ENCODE measurements at places on chromosomes 5 and 9.

DNA sequence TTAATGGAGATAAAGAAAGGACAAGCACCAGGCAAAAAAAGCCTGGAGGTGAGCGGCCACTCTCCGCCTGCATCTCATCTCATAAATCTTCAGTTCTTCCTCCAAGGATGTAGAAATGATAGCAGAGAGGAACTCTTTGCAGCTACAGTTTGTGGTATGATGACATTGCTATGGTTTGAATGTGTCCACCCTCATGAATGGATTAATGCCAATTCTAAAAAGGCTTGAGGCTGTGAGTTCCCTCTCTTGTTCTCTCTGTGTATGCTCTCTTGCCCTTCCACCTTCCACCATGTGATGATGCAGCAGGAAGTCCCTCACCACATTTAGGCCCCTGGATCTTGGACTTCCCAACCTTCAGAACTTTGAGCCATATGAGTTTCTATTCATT is 126.4 kb downstream of the SPOCK1 start:
- no peak for DNase-seq

DNA sequence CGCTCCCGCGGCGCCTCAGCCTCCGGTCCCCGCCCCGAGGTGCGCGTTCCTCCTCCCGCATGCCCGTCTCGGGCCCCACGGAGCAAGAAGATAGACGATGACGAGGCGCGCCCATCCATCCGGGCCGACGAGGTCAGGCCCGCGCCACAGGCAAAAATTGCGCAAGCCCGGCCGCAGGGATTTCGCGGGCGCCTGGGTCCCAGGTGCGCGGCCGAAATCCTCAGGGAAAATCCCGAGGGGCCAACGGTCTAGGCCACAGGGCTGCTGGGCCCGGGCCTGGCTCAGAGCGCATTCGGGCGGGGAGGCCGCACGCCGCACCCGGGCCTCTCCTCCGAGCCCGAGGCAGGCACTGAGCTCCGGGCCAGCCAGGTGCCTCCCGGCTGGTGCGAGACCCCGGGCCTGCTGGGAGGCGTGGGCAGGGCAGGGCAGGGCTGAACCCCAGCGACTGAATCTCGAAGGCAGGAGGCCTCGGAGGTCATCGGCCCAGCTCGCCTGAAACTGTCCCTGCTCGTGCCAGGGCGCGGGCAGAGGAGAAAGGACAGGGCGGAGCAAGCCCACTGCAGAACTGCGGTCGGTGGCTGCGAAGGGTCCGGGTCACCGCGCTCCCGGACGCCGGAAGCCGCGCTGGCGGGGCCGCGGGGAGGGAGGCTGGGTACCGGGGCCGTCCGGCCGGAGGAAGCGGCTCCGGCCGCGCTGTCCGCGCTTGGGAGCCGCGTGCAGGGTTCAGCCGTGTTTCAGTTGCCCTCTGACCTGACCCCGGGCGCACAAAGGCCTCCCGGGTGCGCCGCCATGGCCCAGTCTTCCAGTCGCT is 66.8 kb downstream of the FOXD1 start:
- DNase-seq = no peak

GRCh38 chr5:151202381-151203139 is 21.3 kb downstream of the CCDC69 start:
- DNase-seq = no peak

DNA sequence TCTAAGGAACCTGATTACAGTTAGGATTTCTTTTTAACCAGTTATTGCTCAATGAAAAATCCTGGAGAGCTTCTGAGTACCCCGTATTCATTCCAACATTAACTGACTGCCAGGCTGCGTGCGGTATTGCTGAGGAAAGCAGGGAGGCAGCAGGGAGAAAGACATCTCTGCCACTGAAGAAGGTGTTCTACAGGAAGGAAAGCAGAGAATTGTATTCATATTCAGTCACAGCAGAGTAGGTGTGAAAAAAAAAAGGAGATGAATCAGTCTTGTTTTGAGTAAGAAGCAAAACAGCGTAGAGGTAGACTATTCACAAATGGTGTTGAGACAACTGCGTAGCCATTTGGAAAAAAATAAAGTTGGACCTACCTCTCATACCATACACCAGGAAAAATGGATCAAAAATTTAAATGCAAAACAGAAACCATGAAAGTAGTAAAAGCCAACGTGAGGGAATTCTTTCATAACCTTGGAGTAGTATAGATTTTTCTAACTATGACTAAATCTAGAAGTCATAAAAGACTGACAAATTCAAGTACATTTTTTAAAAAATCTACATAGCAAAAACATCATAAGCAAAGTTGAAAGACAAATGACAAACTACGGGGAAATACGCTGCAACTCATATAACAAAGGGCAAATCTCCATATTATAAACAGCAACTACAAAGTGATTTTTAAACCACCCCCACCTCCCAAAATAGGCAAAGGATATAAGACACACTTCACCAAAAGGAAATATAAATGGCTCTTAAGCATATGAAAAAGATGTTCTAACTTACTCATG is 9.9 kb upstream of the NR4A3 start:
- DNase-seq = no peak

DNA sequence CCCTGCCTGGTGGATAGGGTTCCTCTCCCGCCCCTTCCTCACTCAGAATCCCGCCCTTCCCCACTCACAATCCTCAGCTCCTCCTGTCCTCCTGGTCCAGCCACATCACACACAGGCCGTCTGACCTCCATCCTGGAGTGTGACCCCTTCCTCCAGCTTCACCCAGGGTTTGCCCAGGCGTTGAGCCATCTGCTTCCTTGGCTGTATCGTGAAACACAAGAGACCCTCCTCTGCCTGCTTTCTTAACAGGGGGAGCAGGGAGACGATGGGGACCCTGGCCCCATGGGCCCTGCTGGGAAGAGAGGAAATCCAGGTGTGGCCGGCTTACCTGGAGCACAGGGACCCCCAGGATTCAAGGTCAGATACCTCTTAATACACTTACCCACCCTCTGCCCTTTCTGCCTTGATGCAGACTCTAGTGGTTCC is 32.3 kb upstream of the ORM1 start:
- no peak for DNase-seq

- no peak for DNase-seq
Measured at GRCh38 chr9:127492616-127493015, 41.3 kb downstream of the LRSAM1 start.

- no peak for DNase-seq
Measured at GRCh38 chr5:171520300-171521174, 101.1 kb downstream of the FGF18 start.

- DNase-seq = no peak
Measured at GRCh38 chr5:37825334-37825915, 14.4 kb downstream of the GDNF start.

DNA sequence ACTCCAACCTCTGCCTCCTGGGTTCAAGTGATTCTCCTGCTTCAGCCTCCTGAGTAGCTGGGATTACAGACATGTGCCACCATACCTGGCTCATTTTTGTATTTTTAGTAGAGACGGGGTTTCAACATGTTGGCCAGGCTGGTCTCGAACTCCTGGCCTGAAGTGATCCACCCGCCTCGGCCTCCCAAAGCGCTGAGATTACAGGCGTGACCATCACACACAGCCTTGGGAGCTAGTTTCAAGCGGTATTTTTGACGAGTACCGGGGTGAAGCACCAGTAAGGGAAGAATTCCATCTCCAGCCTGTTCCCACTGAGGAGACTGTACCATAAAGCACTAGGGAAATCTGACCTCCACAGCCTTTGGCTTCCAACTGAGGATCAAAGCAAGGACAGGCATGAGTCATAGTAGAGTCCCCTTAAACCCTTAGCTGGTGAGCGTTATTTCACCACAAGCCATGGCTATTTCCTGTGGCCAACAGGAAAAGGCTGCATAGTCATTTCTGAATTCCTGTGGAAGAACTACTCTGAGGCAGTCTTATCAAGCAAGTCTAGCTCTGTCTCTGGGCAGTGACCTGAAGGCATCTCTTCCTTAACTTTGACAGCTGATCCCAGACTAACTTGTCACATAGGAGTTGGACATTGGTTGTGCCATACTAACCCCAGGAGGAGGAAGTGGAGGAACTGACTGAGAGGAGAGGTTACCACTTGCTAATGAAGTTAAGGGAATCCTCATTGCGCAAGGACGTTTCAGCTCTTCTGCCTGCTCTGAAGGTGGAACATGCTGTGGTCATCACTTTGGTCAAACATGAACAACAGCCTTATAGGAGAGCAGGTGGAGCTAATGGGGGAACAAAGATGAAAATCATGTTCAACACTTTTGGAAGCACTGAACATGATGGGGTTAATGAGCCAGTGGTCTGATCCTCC is 85.8 kb upstream of the DMRT1 start:
- DNase-seq = no peak

DNA sequence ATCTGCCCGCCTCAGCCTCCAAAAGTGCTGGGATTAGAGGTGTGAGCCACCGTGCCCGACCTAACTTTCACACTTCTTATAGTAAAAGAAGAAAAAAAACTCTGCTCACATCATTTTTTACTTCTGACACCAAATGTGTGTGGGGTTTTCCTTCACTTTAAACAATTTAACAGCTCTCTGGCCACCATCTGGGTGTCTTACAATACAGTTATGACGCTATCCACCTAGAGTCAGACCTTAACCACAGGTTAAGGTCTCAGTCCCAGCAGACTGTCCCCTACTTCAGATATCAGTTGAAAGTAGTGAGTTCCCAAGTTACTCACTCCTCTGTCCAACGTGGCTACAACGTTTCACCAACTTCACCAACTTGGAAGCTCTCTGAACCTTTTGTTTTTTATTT is 15.4 kb upstream of the ATP6V1G1 start:
- no peak for DNase-seq

DNA sequence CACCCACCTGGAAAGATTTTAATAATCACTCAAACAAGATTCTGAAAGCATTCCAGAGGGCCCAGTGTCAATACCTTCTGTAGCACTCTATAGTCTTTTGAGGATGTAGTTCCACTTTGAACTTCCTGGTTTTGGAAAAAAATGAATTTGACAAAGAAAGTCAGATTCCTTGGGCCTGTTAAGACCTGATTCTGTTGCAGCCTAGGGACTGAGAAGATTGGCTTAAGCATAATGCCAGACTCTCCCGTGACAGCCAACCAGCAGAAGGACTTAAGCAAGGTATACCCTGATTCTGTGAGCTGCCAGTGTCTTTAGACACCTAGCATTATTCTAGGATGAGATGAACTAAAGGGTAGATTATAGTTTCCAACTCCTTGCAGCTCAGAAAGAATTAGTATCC is 6.8 kb downstream of the SPINK5 start:
- no peak for DNase-seq

- DNase-seq = no peak
Measured at GRCh38 chr9:115764645-115765044, 388.9 kb upstream of the PAPPA start.

- no peak for DNase-seq
Measured at GRCh38 chr5:33734537-33734936, 157.3 kb downstream of the ADAMTS12 start.

GRCh38 chr9:88604836-88605511 is 70.0 kb downstream of the NXNL2 start:
- DNase-seq = no peak

GRCh38 chr9:34493972-34494535 is 28.7 kb downstream of the ENHO start:
- DNase-seq = peak; percentile 13

GRCh38 chr9:61665330-61665751 is 475.5 kb downstream of the SPATA31A7 start:
- DNase-seq = no peak

DNA sequence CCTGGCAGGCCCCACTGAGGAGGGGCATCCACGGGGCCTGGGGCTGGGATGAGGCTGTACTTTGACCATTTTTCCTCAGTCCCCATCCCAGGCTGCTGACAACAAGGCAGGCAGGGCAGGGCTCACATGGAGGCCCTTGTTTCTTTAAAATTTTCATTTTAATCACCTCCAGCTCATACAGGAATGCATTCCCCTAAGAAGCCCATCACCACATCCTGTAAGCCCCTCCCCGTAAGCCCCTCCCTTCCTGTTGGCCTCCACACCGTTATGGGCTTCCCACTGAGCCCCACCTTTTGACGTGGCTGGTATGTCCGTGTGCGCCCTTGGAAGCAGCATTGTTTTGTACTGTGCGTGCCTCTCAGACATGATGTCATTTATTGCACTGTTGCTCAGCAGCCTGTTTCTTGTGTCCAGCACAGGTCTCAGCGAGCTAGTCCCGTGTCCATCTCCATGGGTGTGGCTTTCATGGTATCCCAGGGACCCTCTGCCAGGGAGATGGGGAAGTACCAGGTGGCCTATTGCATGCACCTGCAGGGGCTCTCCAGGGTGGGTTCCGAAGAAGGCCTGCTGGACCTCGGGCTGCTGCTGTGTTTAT is 22.4 kb downstream of the PHF2 start:
- no peak for DNase-seq

DNA sequence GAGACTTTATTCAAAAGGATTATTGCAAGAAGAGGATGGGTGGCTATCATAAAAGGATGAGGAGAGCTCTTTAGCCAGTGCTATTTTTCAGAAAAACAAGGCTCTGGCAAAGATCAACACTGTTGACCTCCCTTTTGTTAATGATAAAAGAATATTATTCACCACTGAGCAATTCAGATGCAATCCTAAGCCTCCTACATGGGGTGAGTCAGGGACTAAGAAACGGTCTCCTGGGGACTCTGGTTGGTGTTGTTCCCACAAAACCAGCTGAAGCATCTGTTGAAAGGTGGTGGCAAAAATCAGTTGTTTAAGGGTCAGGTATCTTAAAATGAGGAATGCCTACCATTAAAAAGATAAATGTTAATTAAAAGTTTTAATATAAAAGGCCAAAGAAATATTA is 7.7 kb upstream of the GCNT1 start:
- DNase-seq = no peak

DNA sequence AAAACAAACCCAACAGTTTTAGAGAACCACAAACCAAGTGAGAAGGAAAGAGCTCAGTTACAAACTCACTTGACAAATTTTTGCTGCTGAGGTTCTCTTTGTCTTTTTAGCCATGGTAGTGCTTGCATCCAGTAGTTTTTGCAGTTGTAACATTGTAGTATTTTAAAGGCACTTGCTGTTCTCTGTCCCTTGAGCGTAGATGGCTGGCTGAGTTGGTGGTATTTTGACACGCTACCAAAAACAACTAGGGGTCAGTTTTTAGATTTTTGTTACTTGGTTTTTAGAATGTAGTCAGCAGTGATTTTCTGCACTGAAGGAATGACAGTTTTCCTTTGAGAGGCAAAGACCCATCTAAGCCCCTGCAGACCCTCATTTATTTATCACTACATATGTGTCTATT is 58.0 kb downstream of the TLE4 start:
- DNase-seq = no peak

DNA sequence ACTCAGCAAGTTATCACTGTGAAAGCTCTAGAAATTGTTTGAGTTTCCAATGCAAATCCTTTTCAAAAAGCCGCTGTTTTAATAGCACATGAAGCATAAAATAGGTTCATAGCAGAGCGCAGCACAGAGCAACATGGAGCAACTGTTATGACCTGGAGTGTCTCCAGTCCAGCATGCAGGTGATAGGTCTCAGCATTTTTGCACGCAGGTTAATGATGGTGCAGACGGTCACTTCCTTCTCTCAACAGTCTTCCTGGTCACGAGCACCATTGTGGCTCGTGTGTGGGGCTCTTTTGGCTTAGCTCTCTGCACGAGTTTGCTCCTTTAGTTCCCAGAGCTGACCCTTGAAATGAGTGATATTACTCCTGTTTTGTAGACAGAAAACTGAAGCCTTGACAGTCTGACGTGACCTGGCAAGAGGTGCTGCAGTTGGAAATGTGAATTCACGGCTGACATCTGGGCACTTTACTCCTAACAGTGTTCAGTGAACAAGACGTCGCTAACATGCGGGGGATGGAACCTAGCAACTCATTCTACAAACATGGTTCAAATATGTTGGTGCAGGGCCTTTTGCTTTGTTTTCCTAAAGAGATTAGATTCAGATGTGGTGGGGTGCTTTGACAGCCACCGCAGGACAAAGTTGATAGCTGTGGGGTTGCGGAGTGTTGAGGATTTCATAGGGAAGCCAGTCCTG is 10.0 kb downstream of the TENT4A start:
- no peak for DNase-seq
